Bronchial epithelial cell (primary cell): ENCODE measurements at places on chromosomes 13 and 19. TPM values are rescaled to one million over a fixed set of nuclear protein-coding genes. Genes with fewer than 3 reads are reported as not detected.

ETV2 gene
- under 0.01 and 0.38 TPM in 2 replicates for total RNA-seq

BEST2 gene
- not detected in 2 replicates for total RNA-seq

LILRB1 gene
- total RNA-seq, result not detected in 2 replicates

CEACAM5 gene
- 11.6 and 40.6 TPM in 2 replicates for total RNA-seq

C2CD4C gene
- total RNA-seq, result 0.26 TPM in 2 replicates

CFAP97D2 gene
- total RNA-seq, result not detected in 2 replicates

FUT1 gene
- 12.1 and 16.9 TPM in 2 replicates for total RNA-seq

TTC9B gene
- not detected in 2 replicates for total RNA-seq

ACER1 gene
- total RNA-seq, result not detected in 2 replicates

CEACAM8 gene
- total RNA-seq, result not detected in 2 replicates

TUBA3C gene
- total RNA-seq, result not detected in 2 replicates

KLK14 gene
- not detected in 2 replicates for total RNA-seq

PEG3 gene
- 0.51 and 0.53 TPM in 2 replicates for total RNA-seq
